ENCODE measurements at places on chromosomes 6 and 20.

- DNase-seq: no peak
These were observed 64.8 kb downstream of the PHACTR3 start for GRCh38 chr20:59668926-59669850.

GRCh38 chr6:21332077-21332476 is 261.5 kb upstream of the SOX4 start:
- DNase-seq: no peak

DNA sequence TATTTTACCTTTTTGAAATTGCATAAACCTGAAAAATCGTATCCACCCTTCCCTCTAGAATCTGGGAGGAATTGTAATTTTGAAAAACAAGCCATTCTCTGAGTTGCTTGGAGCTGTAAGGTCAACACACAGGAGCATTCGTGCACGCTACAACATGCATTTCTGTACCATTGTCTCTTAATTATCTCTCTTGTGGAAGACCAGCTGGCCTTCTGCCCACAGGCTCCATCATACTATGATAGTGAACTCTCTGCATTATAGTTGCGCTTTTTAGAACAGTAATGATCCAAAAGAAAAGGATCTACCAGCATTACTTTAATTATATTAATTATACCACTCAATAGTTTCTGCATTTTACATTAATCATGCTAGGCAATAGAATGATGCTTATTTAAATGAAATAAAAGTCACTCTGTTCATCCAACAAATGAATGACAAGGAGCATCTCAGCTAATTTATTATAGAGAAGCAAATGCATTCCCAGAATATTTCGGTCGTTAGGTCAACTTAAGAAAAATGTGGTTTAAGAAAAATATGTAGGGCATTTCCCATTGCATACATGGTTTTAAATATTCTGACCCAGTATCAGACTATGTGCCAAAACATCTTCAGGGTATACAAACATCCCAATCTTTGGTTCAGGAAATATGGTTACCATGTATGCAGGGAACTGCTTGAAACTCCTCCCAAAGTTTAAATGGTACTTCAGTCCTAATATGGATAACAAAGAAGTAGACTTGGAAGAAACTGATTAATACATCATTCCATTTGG is 263.5 kb downstream of the TFAP2A start:
- peak; percentile 36 for DNase-seq

DNA sequence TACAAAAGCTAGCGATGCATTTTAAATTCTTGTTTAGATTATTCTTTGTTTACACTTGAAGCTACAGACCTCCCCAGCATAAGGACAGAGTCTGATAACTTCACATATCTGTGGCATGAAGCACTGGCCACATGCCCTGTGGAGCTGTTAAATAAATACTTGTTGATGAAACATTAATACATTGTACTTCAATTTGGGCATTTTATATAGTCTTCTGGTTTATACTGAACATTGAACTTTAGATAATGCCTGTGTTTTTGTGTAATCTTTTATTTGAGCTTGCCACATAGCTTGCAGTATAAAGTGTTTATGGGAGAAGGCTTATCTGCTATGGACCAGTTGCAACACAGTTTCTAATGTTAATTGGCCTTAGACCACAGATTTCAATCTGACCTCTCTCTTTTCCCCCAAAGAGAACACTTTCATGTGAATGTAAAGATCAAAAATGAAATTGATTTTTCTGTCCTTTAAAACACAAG is 48.2 kb downstream of the FRK start:
- DNase-seq: no peak

- DNase-seq: no peak
These were observed 543.6 kb upstream of the CITED2 start for GRCh38 chr6:139917951-139918630.

DNA sequence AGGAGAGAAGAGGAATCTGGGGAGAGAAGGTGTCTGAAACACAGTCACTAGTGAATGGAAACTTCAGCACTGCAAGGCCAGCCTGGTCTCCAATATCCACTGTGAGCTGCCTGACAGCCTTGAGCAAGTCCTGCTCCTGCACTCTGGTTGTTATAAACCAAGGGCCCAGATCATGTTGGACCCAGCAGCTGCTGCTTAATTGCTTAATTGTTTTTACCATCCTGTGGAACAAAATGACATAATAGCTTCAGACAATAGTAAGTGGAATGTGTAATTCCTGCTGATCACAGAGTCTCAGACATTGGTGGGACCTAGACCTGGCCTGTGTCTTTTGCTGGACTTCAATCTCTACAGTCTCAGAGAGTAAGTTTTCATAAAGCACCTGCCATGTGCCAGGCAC is 833.7 kb downstream of the TFAP2A start:
- DNase-seq: no peak
